Aorta (tissue), 5 donors: ENCODE measurements at places on chromosomes 2 and 18.
A peak's percentile ranks its signal among the peaks of the same experiment; 100 is the strongest.

- no peaks in the 10 kb centered on the region for H3K4me1 ChIP-seq
- peaks cover 2% of the 10 kb centered on the region for H3K36me3 ChIP-seq
- no peak for DNase-seq
- H3K27ac ChIP-seq, result no peak overlapping the region
- no peaks in the 10 kb centered on the region for H3K27me3 ChIP-seq
- no peak overlapping the region for H3K4me3 ChIP-seq
These were observed 175.4 kb upstream of the ACAA2 start for GRCh38 chr18:49988733-49989132.

GRCh38 chr18:9824474-9824832, 61.3 kb upstream of the TXNDC2 start:
- H3K27me3 ChIP-seq, result no peaks in the 10 kb centered on the region
- H3K4me1 ChIP-seq, result peaks cover 14% of the 10 kb centered on the region
- DNase-seq, result peak; percentile 68

DNA sequence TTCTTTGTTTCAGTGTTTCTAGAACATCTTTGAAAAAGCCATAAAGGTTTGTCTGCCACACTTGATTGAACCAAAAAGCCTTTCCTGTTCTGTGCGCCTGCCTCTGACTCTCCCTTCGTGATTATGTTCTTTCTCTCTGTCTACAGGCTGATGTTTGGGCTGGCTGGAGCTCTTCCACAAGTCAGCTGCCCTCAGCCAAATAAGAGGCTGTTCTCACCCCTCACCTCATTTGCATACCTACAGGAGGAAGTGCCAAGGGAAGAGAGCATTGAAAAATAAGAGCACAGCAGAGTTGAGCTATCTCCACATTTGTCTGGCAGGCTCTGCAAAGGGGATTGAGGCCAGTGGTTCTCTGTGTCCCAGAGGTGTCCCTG, 15.8 kb downstream of the INPP5D start:
- H3K27me3 ChIP-seq, result no peaks in the 10 kb centered on the region
- peak; percentile 1 for DNase-seq
- H3K36me3 ChIP-seq, result no peaks in the 10 kb centered on the region
- no peak overlapping the region for H3K27ac ChIP-seq

GRCh38 chr2:143564419-143564818, 435.2 kb downstream of the ARHGAP15 start:
- no peaks in the 10 kb centered on the region for H3K4me1 ChIP-seq
- H3K4me3 ChIP-seq, result no peak overlapping the region
- H3K27me3 ChIP-seq, result no peaks in the 10 kb centered on the region
- no peak for DNase-seq
- no peak overlapping the region for H3K27ac ChIP-seq
- H3K36me3 ChIP-seq, result no peaks in the 10 kb centered on the region

GRCh38 chr2:9205963-9206948, at the start of gene ASAP2:
Gene ASAP2 (plus strand): TSS chr2:9206812. CDS start chr2:9207105, 293 bp downstream.
- peak; percentile 77 for DNase-seq
- no peaks in the 10 kb centered on the region for H3K36me3 ChIP-seq
- peak within 1 kb of the TSS; percentile 90 for H3K27ac ChIP-seq
- H3K4me3 ChIP-seq, result peak within 1 kb of the TSS; percentile 87

DNA sequence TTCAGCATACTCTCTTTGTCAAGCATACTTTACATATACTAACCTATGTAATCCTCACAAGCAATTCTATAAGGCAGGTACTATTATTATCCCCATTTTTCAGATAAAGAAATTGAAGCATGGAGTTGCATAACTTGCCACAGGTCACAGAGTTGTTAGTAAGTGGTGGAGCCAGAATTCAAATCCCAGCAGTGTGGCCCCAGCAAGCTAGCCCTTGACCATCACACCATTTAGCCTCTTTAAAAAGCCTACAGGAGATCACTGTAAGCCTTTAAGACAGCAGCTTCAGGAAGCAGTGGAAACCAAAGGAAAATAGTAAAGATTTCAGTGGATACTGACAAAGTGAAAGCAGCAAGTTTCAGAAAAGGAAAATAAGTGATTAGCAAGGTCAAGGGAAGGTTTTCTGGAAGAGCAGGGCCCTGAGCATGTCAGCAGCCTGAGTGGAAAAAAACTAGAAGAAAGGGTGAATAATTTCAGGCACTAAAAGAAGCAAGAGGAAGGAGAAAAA, 11.7 kb downstream of the B4GALT6 start:
- H3K27ac ChIP-seq, result no peak overlapping the region
- no peaks in the 10 kb centered on the region for H3K27me3 ChIP-seq
- H3K4me1 ChIP-seq, result no peaks in the 10 kb centered on the region
- H3K36me3 ChIP-seq, result no peaks in the 10 kb centered on the region
- no peak for DNase-seq

GRCh38 chr18:26565514-26565913, 17.2 kb upstream of the KCTD1 start:
- H3K4me1 ChIP-seq, result no peaks in the 10 kb centered on the region
- H3K27me3 ChIP-seq, result no peaks in the 10 kb centered on the region
- H3K36me3 ChIP-seq, result no peaks in the 10 kb centered on the region
- no peak overlapping the region for H3K27ac ChIP-seq
- H3K4me3 ChIP-seq, result no peak overlapping the region

DNA sequence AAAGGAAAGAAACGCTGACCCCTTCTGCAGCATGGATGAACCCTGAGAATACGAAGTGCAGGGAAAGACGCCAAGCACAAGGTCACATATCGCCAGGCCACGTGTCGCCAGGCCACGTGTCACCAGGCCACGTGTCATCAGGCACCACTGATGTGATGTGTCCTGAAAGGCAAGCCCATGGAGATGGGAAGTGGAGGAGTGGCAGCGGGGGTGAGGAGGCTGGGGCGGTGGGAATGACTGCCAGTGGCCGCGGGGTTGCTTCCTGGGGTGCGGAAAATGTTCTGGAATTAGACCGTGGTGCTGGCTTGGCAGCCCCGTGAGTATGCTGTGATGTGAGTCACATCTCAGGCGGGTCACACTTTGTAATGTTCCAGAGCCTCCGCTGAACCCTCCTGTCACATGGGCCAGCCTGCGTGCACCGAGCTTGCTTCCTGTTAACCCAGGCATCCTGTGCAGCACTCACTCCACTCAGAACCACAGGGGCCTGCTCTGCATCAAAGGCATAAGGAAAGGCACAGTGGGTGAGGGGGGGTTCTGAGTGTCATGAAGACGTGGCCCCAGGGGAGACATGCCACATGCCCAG, 39.0 kb downstream of the SLC66A2 start:
- no peak overlapping the region for H3K27ac ChIP-seq
- H3K4me3 ChIP-seq, result no peak overlapping the region
- no peaks in the 10 kb centered on the region for H3K27me3 ChIP-seq
- H3K4me1 ChIP-seq, result no peaks in the 10 kb centered on the region

DNA sequence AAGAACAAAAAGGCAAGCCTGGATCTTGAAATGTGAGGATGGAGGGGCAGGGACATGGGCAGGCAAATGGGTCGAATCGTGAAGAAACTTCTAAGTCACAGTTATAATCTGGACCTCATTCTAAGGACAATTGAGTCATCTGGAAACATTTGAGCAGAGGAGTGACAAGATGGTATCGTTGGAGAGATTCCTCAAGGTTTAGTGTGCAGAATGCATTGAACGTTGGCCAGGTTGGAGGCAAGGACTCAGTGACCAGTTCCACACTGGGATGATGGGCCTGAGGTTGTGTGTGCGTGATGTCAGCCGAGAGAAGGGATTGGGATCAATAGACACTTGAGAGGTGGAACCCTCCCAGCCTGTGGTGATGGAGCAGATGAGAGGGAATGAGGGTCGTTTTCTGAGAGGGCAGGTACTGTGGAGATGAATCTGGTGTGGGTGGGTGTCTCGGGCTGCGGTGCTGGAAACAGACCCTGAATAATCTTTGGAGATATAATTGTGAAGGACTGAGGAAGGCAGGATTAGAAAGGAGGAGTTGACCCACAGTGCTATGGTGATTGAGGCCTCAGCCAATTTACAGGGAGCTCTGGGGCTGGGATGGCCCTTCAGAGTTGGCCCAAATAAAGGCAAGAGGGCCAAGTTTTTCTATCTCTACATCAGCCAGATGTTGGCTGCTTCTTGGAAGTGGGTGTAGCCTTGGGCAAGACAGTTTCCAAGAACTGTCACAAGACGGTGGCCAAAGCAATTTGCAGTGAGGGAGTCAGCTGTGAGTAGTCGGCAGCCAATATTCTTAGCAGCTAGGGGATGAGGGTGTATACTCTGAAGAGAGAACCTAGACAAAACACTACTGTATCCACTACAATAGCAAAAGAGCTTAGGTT, 5.8 kb upstream of the ZNF532 start:
- no peak overlapping the region for H3K4me3 ChIP-seq
- peak; percentile 76 for DNase-seq
- H3K27me3 ChIP-seq, result no peaks in the 10 kb centered on the region
- no peaks in the 10 kb centered on the region for H3K4me1 ChIP-seq

DNA sequence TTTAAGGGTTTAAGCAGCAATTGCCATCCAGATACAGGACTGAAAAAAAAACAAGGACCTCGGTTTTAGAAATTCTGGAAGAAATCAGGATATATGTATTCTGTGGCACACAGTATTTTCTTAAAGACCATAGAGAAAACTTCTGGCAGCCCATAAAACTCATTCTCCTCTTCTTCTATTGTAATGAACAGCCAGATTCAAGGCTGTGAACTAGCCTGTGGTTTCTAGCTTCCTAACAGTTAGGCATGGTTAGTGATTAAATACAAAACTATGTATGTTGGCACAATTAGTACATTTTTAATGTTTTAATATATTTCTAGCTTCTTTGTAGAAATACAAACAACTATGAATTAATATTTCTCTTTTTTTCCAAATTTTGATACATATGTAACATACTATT, 555.7 kb downstream of the DSC3 start:
- no peak for DNase-seq
- no peaks in the 10 kb centered on the region for H3K27me3 ChIP-seq
- H3K36me3 ChIP-seq, result no peaks in the 10 kb centered on the region
- no peak overlapping the region for H3K27ac ChIP-seq
- H3K4me1 ChIP-seq, result no peaks in the 10 kb centered on the region
- no peak overlapping the region for H3K4me3 ChIP-seq

- no peak for DNase-seq
- H3K27ac ChIP-seq, result no peak overlapping the region
- no peaks in the 10 kb centered on the region for H3K27me3 ChIP-seq
- H3K4me3 ChIP-seq, result no peak overlapping the region
- H3K36me3 ChIP-seq, result no peaks in the 10 kb centered on the region
- no peaks in the 10 kb centered on the region for H3K4me1 ChIP-seq
These were observed 219.9 kb downstream of the EXOC6B start for GRCh38 chr2:72605836-72606442.

DNA sequence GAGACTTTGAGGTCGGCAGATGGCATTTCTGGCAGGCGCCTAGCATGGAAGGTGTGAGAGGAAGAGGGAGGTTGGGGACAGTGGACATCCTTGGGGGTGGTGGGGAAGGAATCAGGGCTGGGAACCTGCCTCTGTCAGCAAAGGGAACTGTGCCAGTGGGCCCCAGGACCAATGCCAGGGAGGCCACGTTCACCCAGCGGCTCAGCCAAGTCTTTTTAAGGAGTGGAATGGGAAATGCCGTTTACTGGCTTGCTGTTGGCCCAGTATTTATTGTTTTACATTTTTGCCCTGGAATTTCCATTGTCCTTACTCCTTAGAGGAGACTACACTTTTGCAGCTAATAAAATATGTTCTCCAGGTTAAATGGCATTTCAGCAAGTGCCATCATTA, 135.2 kb downstream of the MCFD2 start:
- H3K4me3 ChIP-seq, result no peak overlapping the region
- H3K36me3 ChIP-seq, result no peaks in the 10 kb centered on the region
- H3K27me3 ChIP-seq, result no peaks in the 10 kb centered on the region

GRCh38 chr2:146108993-146109392, 1589.1 kb upstream of the ZEB2 start:
- H3K36me3 ChIP-seq, result no peaks in the 10 kb centered on the region
- no peaks in the 10 kb centered on the region for H3K27me3 ChIP-seq
- no peaks in the 10 kb centered on the region for H3K4me1 ChIP-seq
- no peak overlapping the region for H3K27ac ChIP-seq

- H3K27me3 ChIP-seq, result no peaks in the 10 kb centered on the region
- H3K4me3 ChIP-seq, result no peak overlapping the region
- no peak for DNase-seq
- no peaks in the 10 kb centered on the region for H3K4me1 ChIP-seq
These were observed 14.3 kb upstream of the MAP3K2 start for GRCh38 chr2:127401757-127402695.
